Esophagus mucosa (tissue), 1 donor: ENCODE measurements at places on chromosomes 1 and 21. TPM values are rescaled to one million over a fixed set of nuclear protein-coding genes. Genes with fewer than 3 reads are reported as not detected.

The SPATA21 gene
- not detected for total RNA-seq

The ADGRL2 gene
- total RNA-seq: 40.5 TPM

The BARHL2 gene
- not detected for total RNA-seq

- no peak for ATAC-seq
Observed at GRCh38 chr1:77687519-77687906, 5.1 kb upstream of the ZZZ3 start.

DNA sequence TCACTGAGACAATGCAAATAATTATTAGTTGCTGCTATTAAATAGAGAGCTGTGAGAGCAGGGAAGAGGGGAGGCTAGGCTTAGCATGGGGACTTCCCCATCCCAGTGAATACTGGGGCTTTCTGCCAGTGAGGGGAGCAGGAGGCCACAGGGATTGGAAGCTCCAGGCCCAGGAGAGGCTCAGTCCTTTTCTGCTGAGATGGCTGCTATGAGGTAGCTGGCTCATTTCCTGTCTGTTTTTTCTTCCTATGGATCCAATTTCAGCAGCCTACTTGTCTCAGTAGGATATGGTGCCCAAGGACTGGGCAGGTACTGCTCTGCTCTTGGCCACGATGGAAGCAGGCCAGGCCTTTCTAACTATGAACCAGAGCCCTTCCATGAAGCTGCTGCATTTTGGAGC, 10.0 kb downstream of the STMN1 start:
- no peak for ATAC-seq

- ATAC-seq: no peak
Observed at GRCh38 chr1:22906968-22907367, 65.7 kb downstream of the LACTBL1 start.

- ATAC-seq: no peak
Observed at GRCh38 chr1:80882553-80882952, 918.2 kb upstream of the ADGRL2 start.

GRCh38 chr1:94878329-94878728, 48.6 kb downstream of the CNN3 start:
- ATAC-seq: no peak

DNA sequence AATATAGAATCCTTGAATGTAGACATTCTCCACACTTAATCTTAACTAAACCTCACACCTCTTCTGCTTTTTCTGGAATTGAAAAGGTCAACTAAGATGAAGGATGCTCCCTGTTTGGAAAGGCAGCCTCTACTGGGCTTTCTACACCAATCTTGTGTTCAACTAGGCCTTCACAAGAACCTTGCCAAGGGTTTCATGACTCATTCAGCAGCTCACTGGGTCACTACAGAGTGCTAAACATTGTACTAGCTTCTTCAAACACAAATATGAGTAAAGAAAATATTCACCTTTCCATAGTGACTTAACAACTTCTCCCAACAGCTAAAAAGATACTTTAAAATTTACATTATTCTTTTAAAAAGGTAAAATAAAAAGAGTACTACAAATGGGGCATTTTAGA, 135.3 kb upstream of the PRMT6 start:
- ATAC-seq: no peak

DNA sequence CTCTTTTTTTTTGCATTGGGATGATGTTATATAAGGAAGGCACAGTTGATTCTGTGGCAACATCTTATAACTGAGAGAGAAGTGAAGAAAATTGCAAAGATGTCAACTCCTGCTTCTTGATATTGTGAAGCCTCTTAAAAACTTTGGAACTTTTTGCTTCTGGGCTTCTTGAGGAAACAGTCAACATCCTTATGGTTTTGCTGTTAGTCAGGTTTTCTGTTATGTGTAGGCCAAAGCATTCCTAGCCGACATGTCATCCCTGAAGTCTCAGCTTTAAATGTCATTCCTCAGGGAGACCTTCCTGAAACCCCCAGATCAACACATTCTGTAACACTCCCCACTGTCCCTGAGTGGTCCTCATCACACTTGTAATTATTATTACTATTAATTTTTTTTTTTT, 12.6 kb downstream of the FALEC start:
- ATAC-seq: peak; percentile 30

DNA sequence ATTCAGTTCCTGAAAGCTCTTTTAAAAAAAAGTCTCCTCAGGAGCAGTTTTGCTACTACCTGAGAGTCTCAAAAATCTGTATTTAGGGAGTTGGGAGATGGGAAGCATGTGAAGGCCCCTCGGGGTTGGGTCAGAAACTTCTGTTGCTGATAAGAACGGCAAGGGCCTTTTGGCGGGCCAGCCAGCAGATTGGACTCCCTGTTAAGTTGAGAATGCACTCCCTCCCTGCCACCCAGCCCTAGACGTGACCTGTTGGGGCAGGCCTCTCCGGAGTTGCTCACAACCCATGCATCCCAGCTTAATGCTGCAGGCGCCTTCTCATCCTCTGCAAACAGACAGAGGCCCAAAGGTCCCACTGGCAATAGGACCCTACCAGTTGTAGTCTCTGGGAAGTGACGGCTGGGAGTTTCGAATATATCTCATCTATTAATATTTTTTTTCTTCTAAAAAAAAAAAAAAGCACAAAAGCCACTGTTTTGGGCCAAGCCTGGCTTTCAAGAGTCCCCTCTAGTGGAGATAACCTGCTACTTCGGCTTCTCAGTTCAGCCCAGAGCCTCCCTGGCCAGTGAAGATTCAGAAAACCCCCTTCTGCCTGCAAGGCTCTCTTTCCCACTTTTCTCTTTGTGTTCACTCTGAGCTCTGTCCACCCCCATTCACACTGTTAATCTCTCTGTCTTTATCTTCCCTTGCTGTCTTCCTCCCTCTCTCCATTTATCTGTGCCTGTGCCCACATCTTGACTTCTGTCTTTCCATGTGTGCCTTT, 5.3 kb downstream of the PLXNA2 start:
- ATAC-seq: peak; percentile 75

- no peak for ATAC-seq
Observed at GRCh38 chr1:56194701-56195300, 384.6 kb downstream of the PLPP3 start.

DNA sequence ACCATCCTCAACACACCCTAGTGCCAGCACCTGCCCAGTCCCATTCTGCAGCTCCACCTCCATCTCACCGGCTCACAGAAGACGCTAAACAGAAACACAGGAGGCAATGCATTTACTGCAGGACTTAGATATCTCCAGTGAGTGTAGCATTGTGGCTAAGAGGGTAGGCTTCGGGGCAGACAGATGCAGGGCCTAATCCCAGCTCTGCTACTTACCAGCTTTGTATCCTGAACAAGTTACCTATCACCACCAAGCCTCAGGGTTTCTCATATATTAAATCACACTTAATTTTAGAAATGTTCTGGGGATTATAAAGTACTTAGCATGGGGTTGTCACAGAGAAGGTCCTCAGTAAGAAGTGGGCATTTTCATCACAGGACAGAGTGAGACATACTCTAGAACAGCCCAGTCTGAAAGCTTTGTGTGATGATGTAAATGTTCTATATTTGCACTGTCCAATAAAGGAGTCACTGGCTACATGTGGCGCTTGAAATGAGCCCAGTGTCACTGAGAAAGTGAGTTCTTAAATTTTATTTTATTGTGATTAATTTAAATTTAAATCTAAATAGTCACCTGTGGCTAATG, 149.3 kb upstream of the C8B start:
- no peak for ATAC-seq

GRCh38 chr1:153973525-153973924, 3.9 kb downstream of the JTB start:
- ATAC-seq: no peak

GRCh38 chr21:39136711-39137110, 46.5 kb downstream of the PSMG1 start:
- peak; percentile 40 for ATAC-seq
